ENCODE measurements at places on chromosomes 11 and 22.

DNA sequence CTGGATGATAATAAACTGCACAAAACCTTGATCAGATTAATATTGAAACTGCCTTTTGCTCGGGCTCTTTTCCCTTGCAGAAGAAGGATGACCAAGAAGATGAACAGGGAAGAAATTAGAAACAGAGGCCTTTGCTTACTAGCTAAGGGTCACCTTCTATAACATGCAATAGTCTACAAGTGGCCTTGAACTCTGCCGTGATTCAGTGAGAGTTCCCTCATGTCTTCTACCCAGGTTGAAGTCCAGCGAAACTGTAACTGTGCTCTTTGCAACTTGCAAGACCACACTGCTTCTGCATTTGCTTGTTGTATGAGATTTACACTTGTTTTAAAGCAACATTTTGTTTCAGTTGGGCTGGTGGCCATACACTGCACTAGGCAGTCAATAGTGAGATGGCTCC, 108.4 kb downstream of the IGLL1 start:
- DNase-seq: no peak

- no peak for DNase-seq
These were observed 35.5 kb downstream of the PIWIL4 start for GRCh38 chr11:94602430-94603372.

- peak; percentile 18 for DNase-seq
These were observed 12.1 kb downstream of the NADSYN1 start for GRCh38 chr11:71465054-71465453.

GRCh38 chr22:36334081-36334820, 53.5 kb downstream of the MYH9 start:
- DNase-seq: peak; percentile 88

DNA sequence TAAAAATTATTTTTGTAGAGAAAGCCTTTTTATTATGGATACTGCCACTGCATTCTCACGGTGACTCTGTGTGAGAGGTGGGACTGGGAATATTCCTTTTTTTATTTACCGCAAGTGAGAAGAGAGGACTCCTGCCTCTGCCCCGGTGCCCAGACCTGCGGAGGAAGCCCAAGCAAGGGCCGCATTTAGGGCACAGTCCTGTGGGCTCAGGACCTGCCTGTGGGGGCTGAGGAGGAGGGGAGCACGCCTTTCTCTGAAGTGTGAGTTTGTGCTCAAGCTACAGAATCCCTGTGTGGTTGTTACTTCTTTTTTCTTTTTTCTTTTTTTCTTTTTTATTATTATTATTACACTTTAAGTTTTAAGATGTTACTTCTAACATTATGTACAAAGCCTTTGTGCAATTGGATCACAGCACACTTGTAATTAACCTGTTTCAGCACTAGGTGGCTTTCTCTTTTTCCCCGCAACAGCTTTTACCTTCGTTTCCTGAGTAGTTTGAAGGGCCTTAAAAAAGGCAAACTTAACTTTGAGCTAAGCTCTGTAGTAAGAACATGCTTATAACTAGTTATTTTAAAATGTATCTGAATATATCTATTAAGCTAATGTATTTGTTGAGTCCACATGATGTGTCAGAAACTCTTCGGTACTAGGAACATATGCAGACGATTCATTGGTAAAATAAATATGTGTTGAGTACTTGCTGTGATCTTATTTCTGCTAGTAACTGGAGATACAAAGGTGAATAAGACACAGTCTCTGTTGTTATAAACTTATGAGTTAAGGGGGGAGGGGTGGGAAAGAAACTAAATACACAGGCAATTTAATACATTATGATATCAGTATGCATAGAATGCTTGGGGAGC, 18.3 kb downstream of the AMOTL1 start:
- no peak for DNase-seq

- DNase-seq: peak; percentile 93
These were observed at the start of gene PTPRJ for GRCh38 chr11:47980088-47980906. TSS of gene PTPRJ (plus strand) at chr11:47980559. CDS start at chr11:47980913, 354 bp downstream.
